Fibroblast of mammary gland (primary cell): ENCODE measurements at places on chromosomes 3 and 15.

DNA sequence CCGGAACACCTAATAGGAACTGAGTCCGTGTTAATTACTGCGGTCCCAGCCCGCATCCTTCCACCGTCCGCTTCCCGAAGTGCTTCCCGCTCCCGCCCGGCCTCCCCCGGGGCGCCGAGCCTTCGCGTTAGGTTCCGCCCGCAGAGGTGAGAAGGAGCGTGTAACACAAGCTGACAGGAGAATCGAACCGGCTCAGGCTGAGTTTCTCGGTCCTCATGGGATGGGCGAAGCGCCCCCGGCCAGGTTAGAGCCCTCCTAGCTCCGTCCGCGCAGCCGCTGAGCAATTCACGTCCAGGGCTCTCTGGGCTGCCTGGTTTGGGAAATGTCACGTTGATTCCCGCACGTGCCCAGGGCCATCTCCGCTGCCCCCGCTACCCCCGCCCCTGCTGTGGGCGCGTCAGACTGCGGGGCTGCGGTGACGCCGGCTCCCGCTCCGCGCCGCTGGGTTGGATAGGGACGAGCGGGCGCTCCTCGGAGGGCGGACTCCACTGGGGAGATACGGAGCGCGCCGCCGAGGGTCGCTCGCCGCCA is 954 bp downstream of the CLDN11 start:
- peak; percentile 40 for DNase-seq

DNA sequence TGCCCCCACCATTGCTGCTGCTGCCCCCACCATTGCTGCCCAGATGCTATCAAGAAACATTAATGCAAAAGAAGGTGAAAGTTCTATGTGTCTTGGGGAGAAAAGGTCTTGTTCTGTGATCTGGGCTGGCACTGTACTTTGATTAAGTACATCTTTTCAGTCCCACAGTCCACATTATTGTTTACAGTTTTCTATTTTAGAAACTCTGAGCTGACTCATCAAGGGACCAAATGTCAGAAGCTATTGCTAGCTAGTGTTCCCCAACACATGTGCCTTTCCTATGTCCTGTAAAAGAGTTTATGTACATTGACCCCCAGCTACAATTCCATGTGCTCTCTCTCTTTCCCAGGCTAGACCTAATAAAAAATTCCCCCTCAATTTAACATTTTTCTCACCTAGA is 264.7 kb upstream of the NECTIN3 start:
- peak; percentile 45 for DNase-seq

GRCh38 chr3:191688756-191689433 is 227.9 kb downstream of the PYDC2 start:
- no peak for DNase-seq

GRCh38 chr3:59866076-59866475 is 816.3 kb upstream of the CFAP20DC start:
- no peak for DNase-seq

DNA sequence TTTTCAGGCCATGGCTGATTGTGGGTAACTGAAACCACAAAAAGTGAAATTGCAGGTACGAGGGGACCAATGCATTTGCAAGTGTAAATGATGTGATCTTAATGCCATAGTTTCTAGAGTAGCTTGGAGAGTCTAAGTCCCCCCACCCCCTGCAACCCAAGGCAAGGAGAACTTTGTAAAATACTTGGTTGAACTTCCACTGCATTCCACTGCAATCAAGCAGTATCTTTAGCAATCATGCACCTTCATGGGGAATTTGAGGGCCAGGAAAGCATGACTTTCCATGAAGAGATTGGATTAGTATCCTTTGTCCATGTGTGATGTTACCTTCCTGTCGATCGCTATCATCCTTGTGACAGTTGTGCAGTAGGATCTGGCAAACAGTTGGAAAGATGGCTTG is 11.4 kb upstream of the CYP8B1 start:
- DNase-seq, result no peak

DNA sequence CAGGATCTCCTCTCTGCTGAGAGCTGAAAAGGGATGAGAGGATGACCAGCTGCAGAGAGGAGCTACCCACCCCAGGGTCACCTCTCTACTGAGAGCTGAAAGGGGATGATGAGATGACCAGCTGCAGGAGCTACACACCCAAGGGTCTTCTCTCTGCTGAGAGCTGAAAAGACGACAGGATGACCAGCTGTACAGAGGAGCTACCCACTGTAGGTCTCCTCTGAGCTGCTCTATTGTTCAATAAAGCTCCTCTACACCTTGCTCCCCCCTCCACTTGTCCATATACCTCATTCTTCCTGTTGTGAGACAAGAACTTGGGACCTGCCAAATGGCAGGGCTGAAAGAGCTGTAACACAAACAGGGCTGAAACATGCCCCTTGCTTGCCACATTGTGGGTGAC is 149.9 kb downstream of the FMN1 start:
- no peak for DNase-seq

DNA sequence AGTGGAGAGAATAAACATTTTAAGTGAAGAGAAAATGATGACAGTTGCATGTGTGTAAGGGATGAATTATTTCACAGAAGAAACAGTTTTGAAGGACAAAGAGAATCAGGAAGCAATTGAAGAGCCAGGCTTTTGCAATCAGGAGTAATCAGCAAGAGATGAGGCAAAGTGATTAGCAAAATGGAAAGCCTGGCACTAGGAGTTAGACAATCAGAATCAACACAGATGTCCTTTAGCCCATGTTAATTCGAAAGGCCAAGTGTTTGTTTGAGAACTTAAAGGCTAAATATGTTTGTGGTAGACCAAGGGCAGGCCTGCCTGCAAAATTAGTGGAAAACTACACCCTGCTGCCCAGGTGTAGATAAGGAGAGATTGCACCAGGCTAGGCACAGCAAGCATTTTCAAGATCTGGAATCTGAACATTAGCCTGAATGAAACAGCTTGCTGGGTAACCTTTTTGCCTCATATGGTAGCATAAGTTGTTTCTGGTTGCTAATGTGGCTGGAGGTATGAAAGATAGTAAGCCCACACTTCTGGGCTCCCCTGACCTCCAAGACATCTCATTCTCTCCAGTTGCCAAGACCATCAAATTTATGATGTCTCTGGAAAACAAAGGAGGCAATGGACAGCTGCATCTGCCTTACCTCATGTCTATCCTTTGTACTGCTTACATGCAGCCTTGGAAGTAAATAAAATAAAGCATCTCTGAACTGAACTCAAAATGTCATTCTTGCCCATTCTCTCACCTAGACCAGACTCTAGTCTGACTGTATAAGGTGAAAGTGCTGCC is 22.0 kb upstream of the LEKR1 start:
- no peak for DNase-seq

DNA sequence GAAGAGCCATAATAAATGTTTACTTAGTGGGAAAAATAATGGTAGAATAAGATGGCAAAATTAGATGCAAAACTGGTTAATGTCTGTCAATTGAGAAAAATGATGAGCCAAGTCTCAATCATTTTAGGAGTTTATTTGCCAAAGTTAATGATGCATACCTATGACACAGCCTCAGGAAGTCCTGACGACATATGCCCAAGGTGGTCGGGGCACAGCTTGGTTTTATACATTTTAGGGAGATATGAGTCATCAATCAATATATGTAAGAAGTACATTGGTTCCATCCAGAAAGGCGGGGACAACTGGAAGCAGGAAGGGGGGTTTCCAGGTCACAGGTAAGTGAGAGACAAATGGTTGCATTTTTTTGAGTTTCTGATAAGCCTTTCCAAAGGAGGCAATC is 31.5 kb downstream of the CLEC3B start:
- DNase-seq, result no peak

GRCh38 chr3:157175691-157176507 is 16.0 kb upstream of the CCNL1 start:
- DNase-seq, result peak; percentile 70

- DNase-seq, result peak; percentile 46
These were observed 73.1 kb upstream of the BHLHE40 start for GRCh38 chr3:4906107-4906621.

- no peak for DNase-seq
These were observed 31.4 kb downstream of the CA12 start for GRCh38 chr15:63350178-63350621.

GRCh38 chr15:60727661-60728060 is 248.7 kb upstream of the ICE2 start:
- no peak for DNase-seq

DNA sequence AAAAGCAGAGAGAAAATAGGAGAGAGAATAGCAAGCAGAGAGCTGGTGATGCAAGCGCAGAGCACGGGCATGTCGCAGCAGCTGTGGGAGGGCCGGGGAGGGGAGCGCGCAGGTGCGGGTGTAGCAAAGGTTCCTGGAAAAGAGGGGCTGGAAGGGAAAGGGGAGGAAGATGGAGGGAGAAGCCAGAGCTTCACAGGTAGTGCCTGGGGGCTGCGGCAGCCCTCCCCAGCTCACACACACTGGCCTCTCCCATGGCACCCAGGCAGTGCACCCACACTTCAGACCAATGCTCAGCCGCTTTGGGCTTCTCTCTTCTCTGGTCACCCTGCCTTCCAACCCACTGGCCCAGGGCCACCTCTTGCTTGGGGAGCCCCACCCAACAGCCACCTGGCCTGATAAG is 72.1 kb downstream of the ADAMTS7 start:
- DNase-seq, result no peak

DNA sequence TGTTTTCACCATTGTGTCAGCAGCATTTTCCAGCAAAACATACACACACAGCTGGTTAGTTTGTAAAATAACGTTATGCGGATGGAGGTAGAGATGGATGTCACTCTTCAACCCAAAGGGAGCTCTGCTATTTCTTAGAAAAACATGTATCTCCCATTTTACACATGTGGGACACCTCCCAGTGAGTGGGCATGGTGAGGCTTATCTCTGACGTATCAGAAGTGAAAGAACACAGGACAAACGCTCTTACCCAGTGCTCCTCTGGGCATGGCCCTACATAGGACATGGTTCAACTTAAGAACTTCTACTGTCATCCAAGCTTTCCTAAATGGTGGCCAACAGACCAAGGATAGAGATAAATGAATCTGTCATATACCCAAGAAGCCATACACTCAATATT is 2.1 kb downstream of the FAM240A start:
- no peak for DNase-seq

DNA sequence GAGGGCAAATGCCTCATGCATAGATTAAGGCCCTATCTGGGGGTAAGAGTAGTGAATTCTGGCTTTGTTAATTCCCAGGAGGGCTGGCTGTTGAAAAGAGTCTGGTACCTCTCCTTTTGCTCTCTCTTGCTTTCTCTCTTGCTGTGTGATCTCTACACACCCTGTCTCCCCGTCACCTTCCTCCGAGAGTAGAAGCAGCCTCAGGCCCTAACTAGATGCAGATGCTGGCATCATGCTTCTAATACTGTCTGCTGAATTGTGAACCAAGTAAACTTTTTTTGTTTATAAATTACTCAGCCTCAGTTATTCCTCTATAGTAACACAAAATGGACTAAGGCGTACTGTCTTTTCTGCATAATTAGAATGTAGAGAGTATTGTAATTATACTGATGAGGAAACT is 908.1 kb downstream of the DIPK2A start:
- DNase-seq, result peak; percentile 24

GRCh38 chr3:155495387-155495786 is 201.9 kb upstream of the STRIT1 start:
- DNase-seq, result peak; percentile 47

DNA sequence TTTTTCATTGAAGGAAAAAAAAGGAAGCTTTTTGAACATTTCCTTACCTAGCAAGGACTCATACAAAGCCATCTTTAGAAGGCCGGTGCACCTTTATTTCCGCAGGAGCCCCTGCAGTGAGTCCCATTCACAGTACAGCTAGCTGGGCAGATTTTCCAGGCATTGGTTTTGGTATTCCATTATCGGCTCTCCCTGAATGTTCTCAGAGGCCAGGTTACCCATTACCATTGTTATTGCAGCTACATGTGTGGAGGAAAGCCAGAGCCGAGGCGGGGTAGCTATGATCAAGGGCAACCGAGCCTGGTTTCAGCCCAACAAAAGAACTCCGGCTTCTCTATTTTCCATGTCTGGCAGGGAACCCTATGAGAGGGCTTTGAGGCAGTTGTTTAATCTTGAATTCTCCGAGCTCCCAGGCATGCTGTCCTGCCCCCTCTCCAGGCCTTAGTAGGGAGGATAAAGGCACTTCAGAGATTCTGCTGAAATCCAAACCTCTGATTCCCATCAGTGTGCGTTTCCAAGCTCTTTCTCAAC is 100.3 kb downstream of the LRRK1 start:
- DNase-seq, result no peak

DNA sequence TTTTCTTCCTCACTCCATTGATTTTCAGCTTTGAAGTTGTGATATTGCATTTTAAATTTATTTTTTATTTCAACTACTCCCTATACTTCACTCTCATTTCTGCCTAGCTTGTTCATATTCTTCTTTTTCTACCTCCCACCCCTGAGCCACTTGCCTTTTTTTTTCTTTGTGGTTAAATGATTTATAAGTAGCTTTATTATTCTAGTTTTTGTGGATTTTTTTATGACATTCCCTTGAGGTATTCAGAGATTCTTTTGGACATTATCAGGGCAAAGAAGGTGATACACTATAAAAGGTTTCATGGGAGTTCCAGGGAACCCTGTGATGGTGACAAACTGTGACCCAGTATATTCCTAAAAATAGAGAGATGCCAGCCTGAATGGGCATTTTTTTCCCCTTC is 3.3 kb downstream of the C15orf61 start:
- no peak for DNase-seq

DNA sequence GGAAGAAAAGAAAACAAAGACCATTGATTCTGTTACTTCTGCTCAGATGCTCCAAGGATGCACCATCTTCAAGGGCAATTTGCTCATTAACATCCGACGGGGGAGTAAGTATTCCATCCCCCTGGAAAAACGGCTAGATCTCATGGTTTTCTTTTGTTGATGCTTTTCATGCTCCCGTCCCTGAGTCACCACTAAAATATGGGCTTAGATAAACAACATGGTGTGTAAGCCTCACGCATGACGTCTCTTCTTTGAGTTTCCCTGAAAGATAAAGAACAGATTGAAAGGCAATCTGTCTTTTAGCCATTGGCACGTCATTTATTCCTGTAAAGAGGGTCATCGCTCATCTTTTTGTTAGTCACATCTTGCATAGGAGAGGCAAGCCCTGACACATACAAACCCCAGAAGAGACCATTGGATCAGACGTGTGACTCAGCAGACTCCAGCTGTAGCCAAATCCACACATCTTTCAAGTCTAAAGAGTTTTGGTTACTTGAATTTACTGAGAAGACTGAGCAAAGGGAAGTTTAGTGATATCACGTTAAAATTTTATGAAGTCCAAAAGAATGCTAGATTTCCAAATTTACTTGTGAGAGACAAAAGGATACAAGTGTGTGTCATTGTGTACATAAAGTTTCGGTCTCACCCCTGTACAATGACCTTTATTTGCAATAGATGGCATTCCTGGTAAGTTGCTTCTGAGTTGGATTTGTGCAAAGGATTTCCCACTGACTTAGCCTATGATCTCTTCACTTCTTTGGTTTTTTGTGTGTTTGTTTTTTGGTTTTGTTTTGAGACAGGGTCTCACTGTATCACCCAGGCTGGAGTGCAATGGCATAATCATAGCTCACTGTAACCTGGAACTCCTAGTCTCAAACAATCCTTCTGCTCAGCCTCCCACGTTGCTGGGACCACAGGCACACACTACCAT is 110.5 kb downstream of the PGPEP1L start:
- DNase-seq, result peak; percentile 100
